ENCODE measurements at places on chromosomes 5 and 9.

GRCh38 chr9:37035648-37036370 lies 1.7 kb upstream of the PAX5 start:
- no peak for DNase-seq

- DNase-seq = no peak
Observed at GRCh38 chr5:95667061-95667618, 15.7 kb downstream of the SPATA9 start.

DNA sequence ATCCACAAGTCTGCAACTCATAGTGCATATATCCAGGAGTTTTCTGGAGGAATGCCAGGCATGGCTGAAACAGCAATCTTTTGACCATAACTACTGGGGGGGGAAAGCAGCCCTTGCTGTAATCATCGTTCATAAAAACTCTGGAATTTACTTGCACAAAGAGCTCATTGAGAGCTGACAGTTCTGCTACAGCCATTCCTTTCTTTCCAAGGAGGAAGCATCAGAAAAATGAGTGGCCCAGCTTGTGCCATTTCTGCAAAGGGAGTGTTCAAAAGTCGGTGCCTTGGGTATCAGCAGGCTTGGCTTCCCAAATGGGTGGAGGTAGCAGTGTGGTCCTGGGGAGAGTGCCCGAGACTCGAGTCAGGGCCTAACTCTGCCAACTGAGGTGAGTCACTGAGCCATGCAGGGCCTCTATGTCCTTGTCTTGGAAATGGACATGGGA lies 101.5 kb downstream of the GCNT1 start:
- no peak for DNase-seq

DNA sequence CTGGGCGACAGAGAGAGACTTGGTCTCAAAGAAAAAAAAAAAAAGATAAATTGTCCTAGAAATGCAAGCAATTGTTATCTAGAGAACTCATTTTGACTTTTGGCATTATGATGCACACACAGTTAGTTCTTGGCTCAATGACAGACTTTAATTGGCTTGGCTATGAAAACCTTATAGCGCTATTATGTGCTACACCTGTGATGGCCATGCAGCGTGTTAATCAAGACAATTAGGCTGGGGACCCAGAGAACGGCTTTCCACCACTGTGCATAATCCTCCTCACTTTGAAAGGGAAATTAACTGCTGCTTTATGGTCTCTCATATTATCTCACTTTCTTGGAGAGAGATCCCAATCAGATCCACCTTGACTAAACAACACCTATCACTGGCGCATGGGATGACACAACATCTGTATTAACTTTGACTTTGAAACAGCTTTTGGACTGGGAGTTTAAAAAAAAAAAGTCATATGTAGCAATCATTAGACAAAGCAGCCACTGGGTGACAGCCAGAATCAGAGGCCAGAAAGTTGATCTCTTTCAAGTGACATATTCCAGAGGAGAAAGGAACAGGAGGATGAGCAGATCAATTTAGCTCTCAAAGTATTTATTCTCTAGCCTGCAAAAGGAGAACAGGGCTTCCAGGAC lies 132.5 kb downstream of the PPP2R2B start:
- no peak for DNase-seq

GRCh38 chr9:132074736-132075135 lies 4.9 kb downstream of the MED27 start:
- DNase-seq = no peak

GRCh38 chr9:28056466-28056865 lies 483.2 kb upstream of the C9orf72 start:
- DNase-seq = no peak

- DNase-seq = no peak
Observed at GRCh38 chr5:63233911-63234310, 655.3 kb downstream of the LRRC70 start.

GRCh38 chr9:90770182-90770738 lies 31.4 kb upstream of the SYK start:
- no peak for DNase-seq

GRCh38 chr5:145104106-145104505 lies 731.0 kb downstream of the PRELID2 start:
- DNase-seq = no peak

GRCh38 chr9:100601216-100601615 lies 23.3 kb downstream of the CAVIN4 start:
- DNase-seq = no peak

GRCh38 chr5:138258704-138259292 lies 15.6 kb downstream of the GFRA3 start:
- DNase-seq = no peak

- no peak for DNase-seq
Observed at GRCh38 chr5:76807296-76807695, 11.5 kb upstream of the F2RL1 start.

DNA sequence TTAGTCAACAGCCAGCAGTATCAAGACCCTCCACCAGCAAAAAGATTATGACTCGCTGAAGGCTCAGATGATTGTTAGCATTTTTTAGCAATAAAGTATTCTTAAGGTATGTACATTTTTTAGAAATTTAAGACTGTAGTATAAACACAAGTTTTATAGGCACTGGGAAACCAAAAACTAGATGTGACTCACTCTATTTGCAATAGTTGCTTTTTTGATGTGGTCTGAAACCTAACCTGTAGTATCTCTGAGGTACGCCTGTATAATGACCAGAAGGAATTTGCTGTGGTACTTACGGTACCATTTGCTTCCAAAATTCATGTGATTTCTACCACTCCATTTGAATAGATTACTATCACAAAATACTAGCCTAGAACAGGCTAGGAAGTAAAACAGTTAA lies 60.8 kb downstream of the WDR41 start:
- no peak for DNase-seq

- no peak for DNase-seq
Observed at GRCh38 chr5:38534156-38534453, 22.3 kb downstream of the LIFR start.

- DNase-seq = no peak
Observed at GRCh38 chr9:15606643-15607472, 54.0 kb downstream of the CCDC171 start.

DNA sequence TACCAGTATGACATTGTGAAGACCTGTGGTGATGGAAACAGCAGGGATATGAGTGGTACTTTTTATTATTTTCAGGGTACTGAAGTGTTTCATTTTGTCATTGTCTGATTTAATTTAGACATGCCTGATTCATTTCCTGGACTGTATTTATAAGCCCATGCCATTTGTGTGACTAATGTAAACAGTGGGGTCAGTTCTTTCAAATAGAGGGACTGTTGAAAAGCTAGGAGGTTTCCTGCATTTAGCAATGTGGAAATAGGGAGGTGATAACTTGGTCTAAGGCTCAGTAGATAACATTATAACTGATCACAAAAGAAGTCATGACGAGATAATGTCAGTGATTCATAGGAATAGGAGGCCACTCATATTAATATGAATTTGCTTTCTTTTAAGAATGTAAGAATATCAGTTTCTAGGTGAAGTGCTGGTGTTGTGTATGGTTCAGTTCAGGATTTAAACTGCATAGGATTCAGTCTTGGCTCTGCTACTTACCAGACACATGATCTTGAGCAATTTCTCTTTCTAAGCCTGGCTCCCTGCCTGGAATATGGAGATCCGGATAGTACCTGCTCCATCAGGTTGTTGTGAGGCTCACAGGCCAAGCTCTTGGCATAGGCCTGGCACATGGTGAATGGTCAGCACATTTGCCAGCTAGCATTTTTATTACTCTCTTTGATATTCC lies 7.5 kb downstream of the RASGRF2 start:
- DNase-seq = no peak

DNA sequence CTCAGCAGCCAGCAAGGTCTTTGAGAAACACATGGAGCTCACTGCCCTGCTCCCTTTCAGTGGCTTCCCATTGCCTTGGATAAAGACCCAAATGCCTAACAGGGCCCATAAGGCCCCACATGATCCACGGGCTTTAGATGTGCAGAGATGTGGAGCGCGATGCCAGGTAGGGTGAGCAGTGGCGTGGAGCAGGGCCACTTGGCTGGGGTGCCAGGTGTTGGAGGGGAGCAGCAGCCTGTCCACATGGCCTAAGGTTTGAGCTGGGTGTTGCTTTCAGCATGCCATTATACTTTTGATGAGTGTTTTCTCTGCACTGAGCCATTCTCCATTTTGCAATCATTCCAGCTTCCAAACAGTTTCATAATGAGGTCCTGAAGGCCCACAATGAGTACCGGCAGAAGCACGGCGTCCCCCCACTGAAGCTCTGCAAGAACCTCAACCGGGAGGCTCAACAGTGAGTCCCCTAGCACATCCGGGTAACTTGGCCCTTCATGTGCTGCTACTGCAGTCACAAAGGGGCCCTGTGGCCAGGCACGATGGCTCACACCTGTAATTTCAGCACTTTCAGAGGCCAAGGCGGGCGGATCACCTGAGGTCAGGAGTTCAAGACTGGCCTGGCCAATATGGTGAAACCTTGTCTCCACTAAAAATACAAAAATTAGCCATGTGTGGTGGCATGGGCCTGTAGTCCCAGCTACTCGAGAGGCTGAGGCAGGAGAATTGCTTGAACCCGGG lies 11.1 kb downstream of the GLIPR2 start:
- no peak for DNase-seq

GRCh38 chr5:94968507-94969095 lies 316.3 kb downstream of the MCTP1 start:
- no peak for DNase-seq

- DNase-seq = no peak
Observed at GRCh38 chr9:115385383-115386122, 267.6 kb upstream of the TNC start.

GRCh38 chr5:108687595-108688200 lies 60.0 kb upstream of the FER start:
- no peak for DNase-seq

GRCh38 chr5:119036101-119036762 lies 34.7 kb upstream of the DMXL1 start:
- DNase-seq = no peak

DNA sequence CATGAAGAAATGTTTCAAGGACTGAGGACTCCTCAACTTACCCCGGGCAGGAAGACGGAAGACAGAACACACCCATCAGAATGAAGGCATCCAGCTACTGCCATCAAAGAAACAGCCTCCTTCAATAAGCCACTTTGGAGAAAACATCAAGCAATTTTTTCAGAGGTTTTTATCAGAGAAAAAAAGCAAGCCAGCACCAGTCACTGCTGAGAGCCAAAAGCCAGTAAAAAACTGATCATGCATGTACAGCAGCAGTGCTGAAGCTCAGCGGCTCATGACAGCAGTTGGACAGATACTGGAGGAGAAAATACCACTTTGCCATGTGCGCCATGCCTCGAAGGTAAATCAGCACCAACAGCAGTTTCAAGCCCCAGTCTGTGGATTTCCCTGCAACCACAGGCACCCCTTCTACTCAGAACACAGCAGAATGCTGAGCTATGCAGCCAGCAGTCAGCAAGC lies 10.1 kb upstream of the ZNF484 start:
- no peak for DNase-seq

- no peak for DNase-seq
Observed at GRCh38 chr5:6466975-6467567, 18.4 kb downstream of the UBE2QL1 start.

- DNase-seq = no peak
Observed at GRCh38 chr5:133508845-133509741, 103.2 kb downstream of the FSTL4 start.

GRCh38 chr5:143714629-143715028 lies 97.3 kb upstream of the HMHB1 start:
- no peak for DNase-seq

DNA sequence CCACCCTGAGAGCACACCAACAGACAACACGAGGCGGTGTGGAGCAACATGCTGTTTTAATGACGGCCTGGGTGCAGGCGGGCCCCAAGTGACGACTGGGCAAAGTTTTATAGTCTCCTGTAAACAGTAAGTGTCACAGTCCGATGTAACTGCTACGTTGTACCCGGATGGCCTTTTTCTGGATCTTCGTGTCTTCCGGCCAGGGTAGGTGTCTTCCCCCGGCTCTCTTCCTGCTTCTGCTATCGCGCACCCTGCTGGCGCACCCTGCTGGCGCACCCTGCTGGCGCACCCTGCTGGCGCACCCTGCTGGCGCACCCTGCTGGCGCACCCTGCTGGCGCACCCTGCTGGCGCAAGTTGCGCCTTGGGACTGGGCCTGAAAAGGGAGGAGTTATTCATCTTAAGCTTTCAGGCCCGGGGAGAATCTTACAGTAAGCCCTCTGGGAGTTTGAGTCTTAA lies 143.0 kb upstream of the TARS1 start:
- no peak for DNase-seq

GRCh38 chr9:7216004-7216841 lies 458.4 kb downstream of the KDM4C start:
- no peak for DNase-seq

DNA sequence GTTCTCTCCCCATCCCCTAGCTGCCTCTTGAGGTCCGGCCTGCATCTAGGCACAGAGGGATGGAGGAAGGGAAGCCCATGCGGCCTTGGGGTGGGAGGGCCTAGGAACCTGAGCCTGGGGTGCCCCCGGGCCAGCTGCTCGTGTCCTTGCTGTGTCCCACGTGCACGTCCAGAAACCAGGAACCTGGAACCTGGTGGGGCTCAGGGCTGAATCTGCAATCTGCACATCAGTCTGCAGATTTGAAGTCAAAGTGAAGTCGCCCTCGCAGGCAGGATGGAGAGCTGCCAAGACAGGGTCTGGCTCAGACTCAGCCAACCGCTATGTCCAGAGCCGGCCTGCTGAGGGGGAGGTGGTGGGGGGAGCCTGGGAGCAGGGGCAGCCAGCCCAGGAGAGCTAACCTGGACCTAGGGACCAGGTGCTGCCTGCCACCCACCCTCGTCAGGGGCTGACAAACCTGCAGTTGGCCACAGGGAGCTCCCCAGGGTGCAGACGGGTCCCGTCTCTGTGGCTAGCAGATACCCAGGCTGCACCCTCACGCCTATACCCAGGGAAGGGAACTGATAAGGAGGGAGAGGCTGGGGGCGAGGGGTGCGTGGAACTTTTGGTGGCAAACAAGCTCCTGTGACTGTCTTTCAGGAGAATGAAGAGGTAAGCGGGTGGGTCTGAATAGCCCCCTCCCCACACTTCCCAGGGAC lies 103.5 kb upstream of the SIMC1 start:
- no peak for DNase-seq

GRCh38 chr5:58938563-58939424 lies 355.9 kb downstream of the RAB3C start:
- DNase-seq = no peak

DNA sequence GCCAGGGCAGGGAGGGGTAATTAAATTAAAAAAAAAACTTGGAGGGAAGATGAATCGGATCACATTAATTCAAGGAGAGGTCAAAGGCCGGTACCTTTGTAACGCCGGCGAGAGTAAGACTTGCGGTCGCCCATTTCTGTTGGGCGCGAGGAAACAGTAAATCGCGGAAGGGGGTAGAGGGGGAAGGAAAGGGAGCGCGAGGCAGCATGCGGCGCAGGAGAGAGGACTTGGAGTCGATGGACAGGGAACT lies 324 bp upstream of the RGMB start:
- DNase-seq = no peak

DNA sequence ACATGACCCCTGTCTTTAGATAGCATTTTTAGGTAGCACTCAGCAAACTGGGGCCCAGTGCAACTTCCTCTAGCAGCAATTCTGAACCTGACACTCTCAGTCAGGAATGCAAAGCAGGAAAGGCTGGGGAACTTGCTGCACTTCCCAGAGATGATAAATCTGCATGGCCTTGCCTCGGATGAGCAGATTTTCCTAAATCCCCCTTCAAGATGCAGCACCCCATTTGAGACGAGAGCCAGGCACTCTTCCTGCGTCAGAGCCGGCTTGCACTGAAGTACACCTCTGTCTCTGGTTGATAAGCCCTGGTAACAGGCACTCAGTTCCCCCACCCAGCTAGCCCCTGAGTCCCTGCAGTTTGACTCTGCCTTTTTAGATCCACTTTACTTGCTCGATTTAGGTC lies 296.7 kb upstream of the PANK3 start:
- no peak for DNase-seq
